ENCODE measurements at places on chromosomes 11 and 22. TPM values are rescaled to one million over a fixed set of nuclear protein-coding genes. Genes with fewer than 3 reads are reported as not detected.

Gene PATE4
- not detected for total RNA-seq

Gene HPS5
- 32.9 TPM for total RNA-seq

Gene ACTN3
- not detected for total RNA-seq

Gene GLB1L2
- 13.4 TPM for total RNA-seq

Gene CD3D
- 0.51 TPM for total RNA-seq

Gene SLC29A2
- 0.48 TPM for total RNA-seq

Gene OR10D3
- total RNA-seq = not detected

Gene CASP5
- total RNA-seq = not detected

Gene MS4A12
- total RNA-seq = not detected

Gene DEFB131B
- total RNA-seq = not detected

DNA sequence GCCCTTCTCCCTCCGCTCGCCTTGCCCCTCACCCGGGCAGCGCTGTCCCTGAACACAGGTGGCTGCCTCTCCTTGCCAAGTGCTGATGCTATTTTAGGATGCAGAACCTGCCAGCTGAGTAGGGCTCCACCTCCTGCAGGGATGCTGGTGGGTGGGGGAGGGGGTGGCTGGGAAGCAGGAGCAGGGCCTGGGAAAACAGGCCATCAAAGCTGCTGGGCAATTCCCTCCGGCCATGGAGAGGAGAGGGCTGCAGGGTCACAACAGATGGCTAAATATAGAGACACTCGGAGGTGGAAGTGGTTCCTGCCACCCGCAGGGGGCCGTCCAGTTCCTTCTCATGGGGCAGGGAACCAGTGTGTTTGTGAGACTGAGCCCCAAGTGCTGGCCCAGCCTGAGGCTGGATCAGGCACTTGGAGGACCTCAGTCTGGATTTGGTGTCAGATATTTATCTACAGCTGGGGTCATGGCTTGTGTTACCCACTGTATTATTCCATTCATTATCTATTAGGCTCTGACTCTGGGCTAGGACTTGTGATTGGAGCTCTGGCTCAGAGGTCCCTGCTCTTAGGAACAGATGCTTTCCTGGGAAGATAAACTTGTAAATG is 59.6 kb downstream of the LRRC32 start:
- no peak for DNase-seq

DNA sequence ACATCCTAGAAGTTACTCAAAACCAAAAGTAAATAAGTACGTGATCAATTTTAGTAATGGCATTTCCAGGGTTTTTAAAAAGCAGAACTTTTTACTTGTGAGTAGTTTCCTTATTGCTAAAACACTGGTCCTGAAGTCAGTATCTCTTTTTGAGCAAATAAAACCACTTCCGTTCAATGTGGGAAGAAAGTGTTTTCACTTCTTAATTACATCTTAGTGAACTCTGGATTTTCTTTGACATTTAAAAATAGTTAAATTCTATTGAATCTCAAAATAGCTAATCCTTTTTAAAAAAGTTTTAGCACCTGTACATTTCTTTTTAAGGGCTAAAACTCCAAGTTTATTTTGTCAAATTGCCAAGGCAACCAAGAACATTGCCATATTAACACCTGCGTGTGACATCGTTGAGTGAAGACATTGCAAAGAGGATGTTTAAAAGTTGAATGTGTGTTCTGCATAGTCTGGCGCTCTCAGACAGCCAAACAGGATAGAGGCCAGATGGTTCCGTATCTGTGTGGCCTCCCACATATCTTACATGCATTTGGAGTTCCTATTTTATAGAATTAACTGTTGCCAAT is 17.2 kb upstream of the OR5B21 start:
- no peak for DNase-seq

DNA sequence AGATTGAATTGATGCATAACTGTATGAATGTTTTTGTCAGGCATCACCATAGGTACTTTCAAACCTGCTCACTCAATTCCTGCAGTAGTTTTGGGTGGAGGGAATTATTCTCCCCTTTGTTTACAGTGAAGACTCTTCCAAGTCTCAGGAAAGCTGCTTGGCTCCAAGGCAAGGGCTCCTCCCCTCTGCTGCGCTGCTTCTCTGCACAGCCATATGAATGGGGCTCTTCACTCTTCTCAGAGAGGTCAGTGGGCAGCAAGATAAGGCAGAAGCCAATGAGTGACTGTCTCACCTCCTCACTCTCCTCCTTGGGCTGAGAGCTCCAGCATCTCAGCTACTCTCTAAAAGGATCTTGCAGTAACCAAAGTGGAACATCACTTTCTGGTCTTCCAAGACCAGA is 165.7 kb upstream of the TTC12 start:
- DNase-seq = no peak

DNA sequence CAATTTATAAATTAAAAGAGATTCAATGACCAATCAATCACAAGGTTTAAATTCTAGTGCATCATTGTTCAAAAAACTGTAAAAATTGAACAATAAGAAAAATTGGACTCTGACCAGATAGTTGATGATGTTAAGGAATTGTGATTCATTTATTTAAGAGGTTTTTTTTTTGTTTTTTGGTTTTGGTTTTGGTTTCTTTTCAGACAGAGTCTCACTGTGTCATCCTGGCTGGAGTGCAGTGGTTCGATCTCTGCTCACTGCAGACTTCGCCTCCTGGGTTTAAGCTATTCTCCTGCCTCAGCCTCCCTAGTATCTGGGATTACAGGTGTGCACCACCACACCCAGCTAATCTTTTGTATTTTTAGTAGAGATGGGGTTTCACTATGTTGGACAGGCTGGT is 17.1 kb upstream of the EIF3M start:
- no peak for DNase-seq

GRCh38 chr22:37163575-37164504 is 14.1 kb upstream of the IL2RB start:
- DNase-seq = no peak

DNA sequence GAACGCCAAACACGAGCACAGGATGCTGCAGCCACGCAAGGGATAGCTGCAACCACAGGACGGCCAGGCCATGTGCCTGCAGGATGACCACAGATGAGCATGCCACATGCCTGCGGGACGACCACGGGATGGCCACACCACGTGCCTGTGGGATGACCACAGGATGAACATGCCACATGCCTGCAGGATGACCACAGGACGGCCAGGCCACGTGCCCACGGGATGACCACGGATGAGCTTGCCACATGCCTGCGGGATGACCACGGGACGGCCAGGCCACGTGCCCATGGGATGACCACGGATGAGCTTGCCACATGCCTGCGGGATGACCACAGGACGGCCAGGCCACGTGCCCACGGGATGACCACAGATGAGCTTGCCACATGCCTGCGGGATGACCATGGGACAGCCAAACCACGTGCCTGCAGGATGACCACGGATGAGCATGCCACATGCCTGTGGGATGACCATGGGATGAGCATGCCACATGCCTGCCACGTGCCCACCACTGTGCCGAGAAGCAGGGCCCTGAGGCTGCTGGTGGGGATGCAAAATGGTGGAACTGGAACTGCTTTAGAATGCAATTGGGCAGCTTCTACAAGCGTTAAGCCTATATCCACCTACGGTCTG is 12.8 kb upstream of the MOB2 start:
- no peak for DNase-seq

- peak; percentile 23 for DNase-seq
Observed at GRCh38 chr11:63882555-63883242, 34.3 kb downstream of the RCOR2 start.

GRCh38 chr11:85590848-85591483 is 36.2 kb downstream of the DLG2 start:
- no peak for DNase-seq

DNA sequence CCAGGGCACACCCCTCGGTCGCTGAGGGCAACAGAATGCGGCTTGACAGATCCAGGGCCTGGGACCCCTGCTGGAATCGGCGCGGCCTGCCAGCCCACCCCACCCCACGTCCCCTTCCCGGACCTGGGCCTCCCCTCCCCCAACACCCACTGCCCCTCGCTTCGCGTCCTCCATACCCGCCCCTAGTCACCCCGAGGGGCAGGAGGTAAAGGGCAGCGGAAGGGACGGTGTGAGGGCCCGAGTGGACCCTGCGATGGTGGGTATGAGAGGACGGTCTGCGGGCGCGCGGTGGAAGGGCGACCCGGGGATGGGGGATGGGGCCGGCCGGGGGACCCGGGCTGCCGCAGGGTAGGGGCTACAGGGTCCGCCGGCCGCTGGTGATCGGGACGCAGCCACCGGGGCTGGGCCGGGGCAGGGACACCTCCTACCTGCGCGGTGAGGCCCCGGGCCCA is 311 bp downstream of the APBB1 start:
- no peak for DNase-seq

DNA sequence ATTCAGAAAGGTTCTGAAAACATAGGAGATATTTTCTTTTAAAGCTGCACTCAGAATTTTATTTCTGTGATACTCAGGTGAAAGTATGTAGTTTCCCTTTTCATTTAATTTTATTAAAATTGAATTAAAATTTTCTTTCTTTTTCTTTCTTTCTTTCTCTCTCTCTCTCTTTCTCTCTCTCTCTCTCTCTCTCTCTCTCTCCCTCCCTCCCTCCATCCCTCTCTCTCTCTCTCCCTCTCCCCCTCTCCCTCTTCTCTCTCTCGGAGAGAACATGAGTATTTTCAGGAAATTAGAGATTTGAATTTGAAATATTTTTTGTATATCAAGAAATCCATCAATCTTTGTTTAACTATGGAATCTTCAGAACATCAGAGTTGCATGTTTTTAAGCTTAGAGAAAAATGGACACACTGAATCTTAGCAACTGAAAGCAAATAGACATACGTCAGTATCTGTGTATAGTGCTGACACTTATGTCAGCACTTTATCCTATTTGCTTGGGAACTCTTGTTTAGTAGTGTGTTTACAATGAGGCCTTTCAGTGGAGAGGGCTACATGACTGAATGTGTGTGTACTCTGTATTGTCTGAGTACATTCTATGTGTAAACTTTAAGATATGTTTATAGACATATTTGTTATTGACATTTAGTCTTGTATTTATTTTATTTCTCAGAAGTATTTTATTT is 44.5 kb downstream of the PDE3B start:
- DNase-seq = no peak

- DNase-seq = peak; percentile 14
Observed at GRCh38 chr22:23715806-23716375, 25.1 kb downstream of the RGL4 start.

- no peak for DNase-seq
Observed at GRCh38 chr11:134226806-134227325, 2.4 kb downstream of the VPS26B start.

- no peak for DNase-seq
Observed at GRCh38 chr22:47203554-47203991, 441.1 kb downstream of the TBC1D22A start.

DNA sequence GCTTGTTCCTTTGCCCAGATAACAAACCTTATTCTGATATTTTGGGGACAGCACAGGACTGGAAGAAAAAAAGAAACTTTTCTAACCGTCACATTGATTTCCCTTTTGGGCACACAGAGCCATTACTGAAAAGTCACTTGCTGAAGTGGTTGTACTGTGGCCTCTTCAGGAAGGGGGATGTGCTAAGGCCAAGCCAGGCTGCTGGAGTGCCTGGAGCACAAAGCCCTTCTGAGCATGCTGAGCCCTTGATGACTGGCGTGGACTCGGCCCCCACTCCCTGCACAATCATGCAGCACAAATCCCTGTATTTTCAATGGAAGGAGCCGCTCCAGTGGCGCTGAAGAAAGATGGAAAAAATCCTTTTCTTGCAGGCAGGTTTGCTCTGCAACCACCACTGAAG is 164.2 kb downstream of the NTM start:
- DNase-seq = no peak

DNA sequence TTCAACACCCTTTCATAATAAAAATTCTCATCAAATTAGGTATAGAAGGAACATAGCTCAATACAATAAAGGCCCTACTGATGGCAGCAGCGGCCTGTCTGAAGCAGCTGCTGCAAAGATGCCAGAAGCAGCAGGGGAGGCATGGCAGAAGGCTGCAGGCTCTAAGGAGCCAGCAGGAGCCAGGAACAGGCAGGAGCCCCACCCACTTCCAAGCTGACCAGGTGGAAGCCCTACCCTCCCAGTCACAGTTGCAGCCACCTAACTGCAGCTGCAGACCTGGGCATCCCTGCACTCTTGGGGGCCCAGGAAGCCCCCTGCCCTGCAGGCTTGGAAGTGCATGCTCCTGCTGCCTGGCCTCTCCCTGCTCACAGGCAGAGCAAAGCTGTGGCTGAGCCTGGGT is 18.2 kb upstream of the OR6A2 start:
- no peak for DNase-seq

DNA sequence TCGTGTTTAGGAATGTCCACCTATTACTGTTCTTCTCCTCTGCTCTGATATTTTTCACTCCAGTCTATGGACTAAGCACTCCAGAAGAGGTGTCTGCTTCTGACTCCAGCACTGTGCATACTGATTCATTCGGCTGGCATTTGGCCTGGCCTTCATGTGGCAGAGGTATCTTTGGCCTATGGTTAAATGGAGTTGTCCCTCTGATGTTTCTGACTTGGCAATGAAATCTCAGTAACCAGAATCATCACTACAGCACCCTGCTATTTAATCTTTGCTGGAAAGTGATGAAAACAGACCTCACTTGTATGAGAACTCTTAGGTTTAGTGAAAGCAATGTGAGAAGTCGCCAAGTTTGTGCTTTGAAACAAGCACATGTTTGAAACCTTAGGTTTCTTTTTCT is 155.2 kb downstream of the MAML2 start:
- peak; percentile 88 for DNase-seq

DNA sequence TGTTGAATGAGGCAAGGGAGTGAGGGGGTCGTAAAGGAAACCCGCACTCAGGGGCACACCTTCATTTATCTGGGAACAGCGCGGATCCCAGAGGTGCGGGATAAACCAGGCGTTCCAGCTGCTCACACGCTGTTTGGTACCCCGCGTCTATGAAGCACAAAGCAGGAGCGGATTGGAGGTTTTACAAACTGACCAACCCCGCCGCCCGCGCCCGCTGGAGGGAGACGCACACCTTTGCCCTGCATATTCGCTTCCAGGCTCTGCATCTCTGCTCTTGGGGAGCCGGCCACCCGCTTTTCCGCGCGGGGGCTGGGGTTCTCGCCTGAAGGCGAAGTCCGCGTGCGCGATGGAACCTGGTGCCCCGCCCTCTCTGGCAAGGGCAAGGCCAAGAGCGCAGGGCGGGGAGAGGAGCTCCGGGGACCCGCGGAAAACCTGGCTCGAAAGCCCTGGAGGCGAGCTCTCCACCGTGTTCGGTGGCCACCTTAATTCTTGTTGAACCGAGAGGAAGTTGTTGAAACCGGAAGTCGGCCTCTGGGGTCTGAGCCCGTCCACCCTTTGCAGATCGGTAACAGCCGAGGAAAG is 6.8 kb upstream of the ALX4 start:
- peak; percentile 61 for DNase-seq

Data from Daoy (cell line).